ENCODE measurements at places on chromosomes 1 and 21.

- peak; percentile 11 for DNase-seq
These were observed 395.8 kb downstream of the PTPRU start for GRCh38 chr1:29631836-29632805.

- no peak for DNase-seq
These were observed at the start of gene TRIM46 for GRCh38 chr1:155173478-155174323. Gene TRIM46, plus strand, starts transcription at chr1:155173849. Its CDS starts 118 bp downstream, at chr1:155173967.

DNA sequence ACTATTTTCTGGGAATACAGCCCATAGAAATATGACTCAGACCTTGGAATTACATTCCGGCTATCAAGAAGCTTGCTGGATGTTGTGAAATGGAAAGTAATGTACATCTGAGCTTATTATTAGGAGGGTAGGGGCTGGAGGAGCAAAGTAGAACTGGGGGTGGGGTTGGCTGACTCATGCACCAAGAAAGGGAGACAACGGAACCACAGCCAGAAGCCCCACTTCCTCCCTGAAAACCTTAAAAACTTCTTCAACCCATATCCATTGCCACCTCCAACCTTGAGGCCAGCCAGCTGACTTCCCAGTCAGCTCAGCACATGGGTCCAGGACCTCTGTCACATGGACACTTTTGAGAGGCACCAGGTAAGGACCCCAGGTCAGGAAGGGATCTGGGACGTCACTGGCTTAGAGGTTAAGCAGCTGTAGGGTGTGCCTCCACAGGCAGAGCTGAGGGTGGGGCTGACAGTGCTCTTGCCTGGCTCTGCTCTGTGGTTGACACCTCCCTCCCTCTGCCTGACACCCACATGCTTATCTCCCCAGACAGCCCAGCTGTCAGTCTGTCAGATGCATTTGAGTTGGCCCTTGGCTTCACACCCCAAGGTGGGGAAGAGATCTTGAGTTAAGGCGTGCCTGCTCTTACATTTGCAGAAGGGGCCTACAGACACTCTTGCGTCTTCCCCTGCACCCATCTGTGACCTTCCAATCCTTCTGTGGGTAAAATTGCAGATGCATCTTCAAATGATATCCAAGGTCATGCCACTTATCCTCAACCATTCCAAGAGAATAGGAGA is 5.7 kb upstream of the ZNF683 start:
- DNase-seq: peak; percentile 96

GRCh38 chr1:27142464-27142863 is 12.5 kb downstream of the SLC9A1 start:
- DNase-seq: no peak

- DNase-seq: no peak
These were observed 50.1 kb downstream of the KLHDC7A start for GRCh38 chr1:18530587-18531502.

- DNase-seq: no peak
These were observed 56.7 kb upstream of the GFI1 start for GRCh38 chr1:92543131-92544055.

- DNase-seq: no peak
These were observed 18.0 kb downstream of the SLAMF1 start for GRCh38 chr1:160628799-160629263.

DNA sequence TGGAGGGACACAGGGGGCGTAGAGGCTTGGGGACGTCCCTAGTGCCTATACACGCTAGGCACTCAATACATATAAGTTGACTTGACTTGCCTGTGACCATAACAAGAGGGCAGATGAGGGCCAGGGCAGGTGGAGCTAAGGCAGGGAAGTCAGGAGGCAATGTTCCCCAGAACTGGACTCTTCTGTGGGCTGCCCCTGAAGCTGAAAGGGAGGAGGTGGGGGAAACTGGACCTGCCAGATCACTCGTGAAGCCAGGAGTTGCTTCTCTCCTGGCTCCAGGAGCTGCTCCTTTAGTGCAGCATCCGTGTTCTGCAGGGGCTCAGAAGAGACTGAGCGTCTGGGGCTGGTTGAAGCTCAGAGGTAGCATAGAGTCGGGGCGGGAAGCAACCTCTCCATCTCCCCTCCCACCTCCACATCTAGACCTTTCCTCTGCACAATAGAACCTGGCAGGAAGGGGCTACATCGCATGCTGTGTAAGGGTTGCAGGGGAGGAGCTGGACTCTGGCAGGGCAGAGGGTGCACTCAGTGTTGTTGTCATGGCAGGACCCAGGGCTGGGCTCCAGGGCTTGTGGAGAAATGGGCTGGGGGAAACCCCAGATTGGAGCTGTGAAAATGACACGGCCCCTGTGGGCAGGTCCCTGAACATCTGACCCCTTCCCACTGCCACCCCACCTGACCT is 2.9 kb upstream of the SEMA4A start:
- DNase-seq: no peak

DNA sequence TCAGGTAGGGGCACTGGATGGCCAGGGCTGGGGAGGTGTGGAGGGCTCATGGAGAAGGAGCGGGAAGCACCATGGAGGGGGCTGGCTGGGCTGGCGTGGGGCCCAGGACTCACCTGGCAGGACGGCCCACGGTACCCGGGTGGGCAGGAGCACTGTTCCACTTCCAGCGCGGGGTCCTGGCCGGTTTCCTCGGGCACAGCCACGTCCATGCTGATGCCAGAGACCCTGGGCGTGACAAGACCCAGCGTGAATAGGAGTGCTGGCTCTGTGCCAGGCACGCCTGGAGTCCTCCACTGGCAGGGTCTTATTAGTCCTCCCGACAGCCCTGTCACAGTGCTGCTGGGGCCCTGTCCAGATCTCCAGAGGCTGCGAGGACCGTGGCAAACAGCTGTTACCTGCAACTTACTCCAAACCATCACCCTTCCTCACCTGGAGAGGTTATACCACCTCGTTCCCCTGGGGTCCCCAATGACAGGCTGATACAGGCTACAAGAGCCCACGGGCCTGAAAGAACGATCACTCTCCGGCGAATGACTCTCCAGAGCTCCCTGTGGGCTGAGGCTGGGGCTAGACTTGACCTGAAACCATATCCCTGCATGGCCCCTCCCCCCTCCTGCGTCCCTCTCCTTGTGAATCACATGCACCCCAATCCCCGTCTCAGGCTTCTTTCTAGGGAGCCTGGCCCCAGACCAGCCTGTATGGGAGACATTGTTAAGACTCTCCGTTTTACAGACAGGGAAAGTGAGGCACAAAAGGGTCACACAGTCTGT is 62.1 kb downstream of the HSPG2 start:
- DNase-seq: no peak

DNA sequence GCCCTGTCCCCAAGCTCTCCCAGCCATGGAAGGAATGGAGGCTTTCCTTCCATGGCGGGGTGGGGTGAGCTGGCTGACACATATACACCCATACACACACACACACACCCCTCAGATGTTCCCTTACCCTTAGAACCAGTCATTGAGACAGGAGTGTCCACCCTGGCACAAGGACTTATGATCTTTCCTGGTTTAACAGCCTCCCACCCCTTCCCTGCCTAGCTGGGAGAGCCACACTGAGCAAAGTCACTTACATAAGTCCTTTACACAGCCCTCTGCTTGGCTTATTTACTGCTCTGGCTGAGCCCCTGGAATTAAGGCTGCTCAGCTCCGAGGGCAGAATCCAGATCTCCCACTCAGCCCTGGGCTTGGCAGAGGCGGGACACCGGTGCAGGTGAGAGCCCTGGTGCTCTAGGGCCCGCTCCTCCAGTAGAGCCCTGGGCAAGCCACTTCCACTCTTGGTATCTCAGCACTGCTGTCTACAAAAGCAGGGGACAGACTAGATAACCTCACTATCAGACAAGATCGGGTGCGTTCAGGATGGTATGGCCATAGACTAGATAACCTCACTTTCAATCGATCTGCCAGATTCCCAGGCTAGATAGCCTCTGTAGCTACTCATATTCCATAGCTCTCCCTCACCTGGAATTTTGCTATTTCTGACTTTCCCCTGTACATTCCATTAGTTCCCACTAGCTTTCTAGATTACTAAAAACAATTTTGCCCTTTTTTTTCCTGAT is 16.7 kb downstream of the SLC6A9 start:
- no peak for DNase-seq

DNA sequence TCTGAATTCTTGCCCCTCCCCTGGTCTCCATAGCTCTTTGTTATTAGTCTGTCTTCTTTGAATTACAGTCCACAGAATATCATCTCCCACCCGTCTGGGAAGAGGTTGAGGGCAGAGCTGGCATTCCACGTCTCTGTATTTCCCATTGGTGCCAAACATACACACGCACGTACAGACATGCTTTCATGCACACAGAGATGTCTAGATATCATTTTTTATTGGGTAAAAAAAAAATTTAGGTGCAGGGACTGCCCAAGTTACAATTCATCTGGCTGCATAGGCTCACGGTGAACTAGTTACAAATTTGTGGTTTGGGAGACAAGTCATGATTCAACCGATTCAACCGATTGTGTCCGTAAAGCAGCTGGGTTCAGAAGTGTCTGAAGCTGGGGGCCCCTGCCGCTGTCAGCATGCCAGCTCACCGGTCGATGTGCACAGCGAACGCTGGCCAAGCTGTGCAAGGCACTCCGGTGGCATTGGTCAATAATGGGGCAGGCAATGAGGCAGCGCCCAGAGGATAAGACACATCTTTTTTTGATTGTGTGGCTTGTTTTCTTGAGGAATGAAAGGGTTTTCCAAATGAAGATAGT is 73.7 kb downstream of the KCNN3 start:
- DNase-seq: no peak

- no peak for DNase-seq
These were observed 87.9 kb downstream of the PLPP3 start for GRCh38 chr1:56491441-56491840.

GRCh38 chr1:165628147-165628822 is 2.7 kb upstream of the MGST3 start:
- DNase-seq: no peak

GRCh38 chr1:10646347-10646861 is 150.0 kb downstream of the CASZ1 start:
- DNase-seq: no peak

DNA sequence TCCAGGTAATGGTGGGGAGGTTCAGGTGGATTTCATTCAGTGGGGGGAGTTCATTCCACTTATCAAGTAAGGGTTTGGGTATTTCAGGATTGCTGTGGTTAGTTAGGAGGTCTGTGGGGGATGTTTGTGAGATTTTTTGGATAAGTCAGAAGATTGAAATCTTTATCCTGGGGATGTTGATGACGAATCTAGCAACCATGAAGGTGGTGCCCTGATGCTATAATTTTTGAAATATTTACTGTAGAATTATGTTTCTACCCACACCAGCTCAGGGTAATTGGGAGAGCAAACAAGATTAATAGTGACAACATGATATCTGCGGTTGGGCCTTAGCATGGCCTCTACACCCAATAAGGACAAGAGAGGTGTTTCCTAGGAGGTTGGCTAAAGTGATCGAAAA is 28.3 kb downstream of the SUCO start:
- peak; percentile 26 for DNase-seq

GRCh38 chr1:151942882-151943281 is 33.6 kb upstream of the THEM4 start:
- DNase-seq: no peak

- peak; percentile 72 for DNase-seq
These were observed 157.7 kb downstream of the TRIM33 start for GRCh38 chr1:114353262-114353661.
